Activated CD4-positive, alpha-beta T cell treated with anti-CD3 and anti-CD28 coated beads, Interleukin-2, amount 50 U/mL, for 24 hours (primary cell): ENCODE measurements at places on chromosomes 2 and 18.
A peak's percentile ranks its signal among the peaks of the same experiment; 100 is the strongest.

DNA sequence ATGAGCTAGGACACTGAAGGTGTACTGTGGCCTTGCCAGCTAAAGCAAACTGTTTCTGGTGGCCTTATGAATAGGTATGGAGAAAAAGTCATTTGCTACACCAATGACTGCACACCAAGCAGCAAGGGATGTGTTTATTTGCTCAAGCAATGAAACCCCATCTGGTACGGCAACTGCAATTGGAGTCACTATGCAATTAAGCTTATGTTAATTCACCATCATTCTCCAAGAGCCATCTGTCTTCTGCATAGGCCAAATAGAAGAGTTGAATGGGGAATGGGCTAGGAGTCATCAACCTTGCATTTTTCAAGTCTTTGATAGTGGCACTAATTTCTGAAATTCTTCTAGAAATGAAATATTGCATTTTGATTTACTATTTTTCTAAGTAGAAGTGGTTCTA, 372.0 kb downstream of the KCNJ3 start:
- no peak for DNase-seq

DNA sequence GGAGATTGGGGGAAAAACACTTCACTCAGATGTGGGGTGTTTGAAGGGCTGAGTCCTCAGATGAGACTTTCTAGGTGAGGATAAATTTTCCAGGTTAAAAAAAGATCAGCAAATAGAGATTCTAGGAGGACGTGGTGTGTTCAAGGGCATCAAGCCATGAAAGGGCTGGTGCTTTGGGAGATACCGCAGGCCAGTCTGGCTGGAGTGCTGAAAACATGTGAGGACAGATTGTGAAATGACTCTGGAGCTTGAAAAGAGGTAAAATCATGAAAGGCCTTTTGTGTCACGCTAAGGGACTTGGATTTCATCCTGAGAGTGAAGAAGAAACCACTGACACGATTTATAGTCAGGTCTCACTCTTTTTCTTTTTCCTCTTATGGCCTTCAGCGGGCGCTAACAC, 320.5 kb downstream of the DPP10 start:
- no peak for DNase-seq

DNA sequence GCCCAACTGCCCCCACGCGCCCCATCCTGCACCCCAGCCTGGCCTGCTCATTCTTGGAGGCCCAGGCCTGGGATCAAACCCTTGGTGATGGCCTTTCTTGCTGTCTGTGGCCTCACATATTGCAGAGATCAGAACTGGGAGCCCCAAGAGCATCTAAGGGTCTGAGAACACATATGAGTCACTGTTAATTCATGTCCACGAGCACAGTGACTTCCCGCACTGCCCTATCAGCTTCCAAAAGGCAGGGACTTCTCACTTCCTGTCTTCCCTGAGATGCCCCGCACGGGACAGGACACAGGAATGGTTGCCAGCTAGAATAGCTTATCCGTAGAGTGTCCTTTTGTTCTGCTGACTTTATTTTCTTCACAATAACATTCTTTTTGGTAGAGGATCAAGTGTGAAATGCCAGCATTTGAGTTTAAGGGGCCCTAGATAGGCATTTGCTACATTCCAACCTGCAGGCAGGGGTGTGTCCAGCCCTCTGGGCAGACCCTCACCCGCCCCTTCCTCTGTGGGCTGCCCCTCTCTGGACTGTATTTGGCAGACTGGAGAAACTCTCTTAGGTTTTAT, 21.1 kb upstream of the CELF4 start:
- no peak for DNase-seq

- no peak for DNase-seq
These were observed 86.4 kb upstream of the FN1 start for GRCh38 chr2:215522237-215522636.

DNA sequence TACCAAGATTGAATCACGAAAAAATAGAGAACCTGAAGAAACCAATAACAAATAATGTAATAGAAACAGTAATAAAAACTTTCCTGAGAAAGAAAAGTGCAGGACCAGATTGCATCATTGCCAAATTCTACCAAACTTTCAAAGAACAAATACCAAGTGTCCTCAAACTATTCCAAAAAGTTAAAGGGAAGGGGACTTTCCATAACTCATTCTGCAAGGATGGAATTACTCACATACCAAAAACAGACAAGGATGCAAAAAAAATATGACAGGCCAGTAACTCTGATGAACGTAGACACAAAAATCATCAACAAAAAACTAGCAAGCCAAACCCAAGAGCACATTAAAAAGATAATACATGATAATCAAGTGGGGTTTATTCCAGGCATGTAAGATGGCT, 172.3 kb upstream of the SLC35G4 start:
- DNase-seq = no peak

GRCh38 chr2:169711751-169712509, 17.7 kb downstream of the PHOSPHO2 start:
- no peak for DNase-seq

DNA sequence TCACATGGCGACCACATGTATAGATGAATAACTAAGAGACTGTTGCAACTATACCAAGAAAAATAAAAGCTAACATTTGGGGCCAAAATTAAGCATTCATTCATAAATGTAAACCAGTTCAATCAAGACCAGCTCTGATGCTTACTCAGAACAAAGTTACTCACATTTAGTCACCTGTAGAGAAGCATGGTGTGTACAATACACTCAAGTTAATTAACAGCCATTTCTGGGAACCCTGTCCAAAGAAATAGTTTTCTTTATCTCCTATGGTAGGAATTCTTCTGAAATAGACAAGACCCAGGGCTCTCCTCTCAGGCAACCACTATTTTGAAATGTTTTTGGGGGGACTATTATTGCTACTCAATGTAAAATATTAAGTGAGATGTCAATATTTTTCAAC, 1.6 kb downstream of the SCN3A start:
- no peak for DNase-seq

DNA sequence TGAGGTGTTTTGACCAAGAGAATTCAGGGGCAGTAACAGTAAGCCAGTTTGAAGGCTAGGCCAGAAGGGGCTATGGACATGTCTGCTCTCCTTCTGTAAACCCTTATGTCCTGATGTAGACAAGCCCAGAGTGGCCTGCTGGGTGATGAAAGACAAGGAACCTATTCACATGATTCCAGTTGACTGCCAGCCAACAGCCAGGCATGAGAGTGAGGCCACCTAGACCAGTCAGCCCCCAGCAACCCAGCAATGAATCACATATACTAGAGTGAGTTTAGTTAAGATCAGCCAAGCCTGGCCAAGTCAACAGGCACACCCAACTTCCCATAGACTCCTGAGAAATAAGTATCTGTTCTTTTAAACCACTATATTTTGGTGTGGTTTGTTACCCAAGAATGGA, 1889.7 kb upstream of the CELF4 start:
- DNase-seq = no peak

DNA sequence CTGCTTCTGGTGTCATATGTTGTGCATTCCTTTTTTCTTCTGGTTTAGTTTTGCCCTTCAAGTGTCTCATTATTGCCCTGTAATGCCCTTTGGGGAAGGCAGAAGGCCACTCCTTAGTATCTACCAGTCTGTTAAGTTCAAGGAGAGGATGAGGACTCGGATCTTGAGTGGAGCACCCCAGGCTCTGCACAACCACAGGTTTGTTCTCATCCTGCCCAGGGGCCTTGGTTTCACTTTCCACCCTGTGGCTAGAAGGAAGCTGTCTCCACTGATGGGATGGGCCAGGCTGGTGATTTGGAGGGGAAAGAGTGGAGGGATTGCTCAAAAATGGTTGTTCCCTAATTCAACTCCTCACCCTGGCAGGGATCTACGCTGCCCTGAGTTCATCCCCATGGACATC, 30.2 kb upstream of the RAB11FIP5 start:
- DNase-seq = no peak

DNA sequence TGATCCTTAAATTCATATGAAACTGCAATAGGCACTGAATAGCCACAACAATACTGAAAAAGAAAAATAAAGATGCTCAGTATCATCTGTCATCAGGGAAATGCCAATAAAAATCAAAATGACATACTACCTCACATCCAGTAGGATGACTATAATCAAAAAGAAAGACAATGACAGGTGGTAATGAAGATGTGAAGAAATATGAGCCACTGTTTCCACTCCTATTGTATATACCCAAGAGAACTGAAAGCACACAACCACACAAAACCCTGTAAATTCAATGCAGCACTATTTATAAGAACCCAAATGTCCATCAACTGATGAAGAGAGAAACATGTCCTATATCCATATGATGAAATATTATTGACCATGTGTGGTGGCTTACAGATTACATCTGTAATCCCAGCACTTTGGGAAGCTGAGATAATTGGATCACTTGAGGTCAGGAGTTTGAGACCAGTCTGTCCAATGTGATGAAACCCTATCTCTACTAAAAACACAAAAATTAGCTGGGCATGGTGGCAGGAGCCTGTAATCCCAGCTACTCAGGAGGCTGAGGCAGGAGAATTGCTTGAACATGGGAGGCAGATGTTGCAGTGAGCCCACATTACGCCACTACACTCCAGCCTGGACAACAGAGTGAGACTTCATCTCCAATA, 39.9 kb downstream of the MAP3K2 start:
- no peak for DNase-seq

DNA sequence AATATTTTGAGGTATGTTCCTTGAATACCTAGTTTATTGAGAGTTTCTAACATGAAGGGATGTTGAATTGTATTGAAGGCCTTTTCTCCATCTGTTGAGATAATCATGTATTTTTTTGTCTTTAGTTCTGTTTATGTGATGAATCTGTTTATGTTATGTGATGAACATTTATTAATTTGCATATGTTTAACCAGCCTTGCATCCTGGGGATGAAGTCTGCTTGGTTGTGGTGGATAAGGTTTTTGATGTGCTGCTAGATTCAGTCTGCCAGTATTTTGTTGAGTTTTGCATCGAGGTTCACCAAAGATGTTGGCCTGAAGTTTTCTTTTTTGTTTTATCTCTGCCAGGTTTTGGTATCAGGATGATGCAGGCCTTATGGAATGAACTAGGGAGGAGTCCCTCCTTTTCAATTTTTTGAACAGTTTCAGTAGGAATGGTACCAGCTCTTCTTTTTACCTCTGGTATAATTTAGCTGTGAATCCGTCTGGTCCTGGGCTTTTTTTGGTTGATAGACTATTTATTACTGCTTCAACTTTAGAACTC, 71.9 kb downstream of the EPC2 start:
- DNase-seq = no peak

DNA sequence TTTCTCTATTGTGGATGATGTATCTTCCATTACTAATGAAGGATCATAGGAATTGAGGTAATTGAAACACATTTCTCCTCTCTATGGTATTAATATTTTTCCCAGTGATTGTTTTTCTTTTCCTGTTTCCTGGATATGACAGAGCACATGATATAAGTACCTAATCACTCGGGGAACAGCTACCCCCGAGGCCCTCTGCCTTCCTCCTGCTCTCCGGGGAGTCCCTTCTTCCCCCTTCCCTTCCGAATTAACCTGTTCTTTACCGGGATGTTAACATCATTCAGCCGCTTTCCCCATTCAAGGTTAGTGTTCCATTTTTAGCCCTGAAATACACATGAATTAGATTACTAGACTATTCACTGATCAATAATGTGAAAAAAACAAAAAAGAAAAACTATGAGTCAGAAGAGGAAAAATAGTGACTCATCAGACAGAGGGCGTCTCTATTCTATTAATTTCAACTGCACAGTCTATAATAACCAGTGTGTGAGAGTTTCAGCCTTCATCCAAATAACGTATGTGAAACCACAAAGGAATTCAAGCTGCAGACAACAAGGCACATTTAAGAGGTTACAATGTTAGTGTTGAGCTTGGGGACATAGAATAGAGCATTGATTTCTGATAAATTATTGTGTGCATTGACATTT, 450.8 kb downstream of the DLGAP1 start:
- DNase-seq = no peak

DNA sequence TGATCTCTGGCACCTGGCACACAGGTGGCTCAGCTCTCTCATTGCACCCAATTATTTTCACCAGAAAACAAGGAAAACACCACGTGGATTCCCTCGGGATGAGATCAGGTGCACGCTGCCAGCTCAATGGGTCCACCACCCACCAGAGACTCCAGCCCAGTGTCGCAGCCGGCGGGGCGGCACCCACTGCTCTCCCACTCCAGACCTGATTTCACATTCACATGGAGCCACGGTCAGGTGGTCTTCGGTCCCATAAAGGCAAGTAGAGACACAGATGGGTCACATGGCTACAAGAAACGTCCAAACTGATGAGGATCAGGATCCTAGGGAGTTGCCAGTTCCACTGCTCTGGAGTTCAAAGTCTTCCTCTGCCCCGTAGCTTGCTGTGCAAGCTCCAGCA, 217.6 kb downstream of the ANKRD30B start:
- DNase-seq = no peak

GRCh38 chr2:43841949-43842865, 3.4 kb downstream of the ABCG8 start:
- DNase-seq = no peak

DNA sequence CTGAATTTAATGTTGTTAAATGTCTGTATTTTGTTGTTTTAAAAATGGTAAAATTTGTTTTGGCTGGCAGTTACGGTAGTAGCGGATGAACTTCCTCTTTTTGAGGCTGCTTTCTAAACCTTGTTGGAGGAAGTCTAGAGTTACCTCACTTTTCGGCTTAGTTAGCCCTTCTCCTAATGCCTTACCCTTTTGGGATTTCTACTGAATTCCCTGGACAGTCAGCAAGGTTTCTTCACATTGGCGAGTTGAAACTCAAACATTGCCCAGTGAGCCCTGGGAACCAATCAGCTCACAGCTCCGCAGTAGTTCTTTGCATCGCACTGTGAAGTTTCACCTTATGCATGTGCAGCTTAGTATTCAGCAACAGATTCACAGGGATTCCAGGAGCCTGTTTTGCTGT, 55.2 kb downstream of the TMEM247 start:
- DNase-seq = no peak

- DNase-seq = no peak
These were observed 110.1 kb downstream of the ZNF385B start for GRCh38 chr2:179751163-179751809.

GRCh38 chr2:199485732-199486335, 28.1 kb upstream of the SATB2 start:
- DNase-seq = no peak

DNA sequence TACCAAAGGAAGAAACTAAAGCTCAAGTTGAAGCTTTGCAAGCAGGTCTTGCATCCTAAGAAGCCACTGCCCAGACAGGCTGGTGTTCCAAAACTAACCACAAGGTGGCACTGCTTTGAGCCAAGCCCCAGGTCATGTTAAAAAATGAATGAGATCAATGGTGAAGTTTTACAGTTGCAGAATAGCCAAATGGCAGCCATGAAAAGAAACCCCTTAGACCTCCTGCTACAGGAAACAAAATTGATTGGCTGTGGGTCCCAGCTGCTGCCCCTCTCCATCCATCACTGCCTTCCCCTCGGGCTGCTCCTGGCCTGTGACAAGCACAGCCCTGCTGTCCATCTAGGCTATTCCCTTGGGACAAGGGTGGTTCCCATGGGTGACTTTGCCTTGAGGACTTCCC, 20.7 kb upstream of the MREG start:
- DNase-seq = peak; percentile 73

- DNase-seq = no peak
These were observed 250.0 kb upstream of the SLC39A10 start for GRCh38 chr2:195406886-195407603.
